Inflammatory macrophage (primary cell): ENCODE measurements at places on chromosomes 3 and 15.
A peak's percentile ranks its signal among the peaks of the same experiment; 100 is the strongest.

DNA sequence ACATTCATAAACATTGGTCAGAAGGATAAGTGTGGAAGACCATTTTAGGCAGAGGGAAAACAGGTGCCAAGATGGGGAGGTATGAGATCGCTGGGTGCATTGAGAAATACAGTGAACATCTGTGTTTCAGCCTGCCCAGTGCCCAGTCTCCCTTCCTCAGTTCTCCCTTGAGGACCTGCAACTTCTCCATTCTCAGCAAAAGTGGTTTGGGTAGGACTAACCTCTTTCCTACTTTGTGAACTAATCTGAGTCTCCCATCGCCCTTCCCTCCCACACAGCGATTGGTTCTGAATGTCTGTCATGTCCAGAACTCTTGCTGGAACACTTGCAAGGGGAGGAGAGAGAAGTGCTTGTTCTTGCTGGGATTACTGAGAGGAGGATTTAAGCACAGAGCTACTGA lies 10.9 kb upstream of the CCNL1 start:
- DNase-seq, result peak; percentile 87

- no peak for DNase-seq
Measured at GRCh38 chr3:100879195-100879810, 113.9 kb downstream of the ABI3BP start.

GRCh38 chr3:125644036-125645005 lies 49.0 kb upstream of the OSBPL11 start:
- peak; percentile 92 for DNase-seq

- no peak for DNase-seq
Measured at GRCh38 chr3:128873244-128874022, 6.0 kb upstream of the ACAD9 start.

DNA sequence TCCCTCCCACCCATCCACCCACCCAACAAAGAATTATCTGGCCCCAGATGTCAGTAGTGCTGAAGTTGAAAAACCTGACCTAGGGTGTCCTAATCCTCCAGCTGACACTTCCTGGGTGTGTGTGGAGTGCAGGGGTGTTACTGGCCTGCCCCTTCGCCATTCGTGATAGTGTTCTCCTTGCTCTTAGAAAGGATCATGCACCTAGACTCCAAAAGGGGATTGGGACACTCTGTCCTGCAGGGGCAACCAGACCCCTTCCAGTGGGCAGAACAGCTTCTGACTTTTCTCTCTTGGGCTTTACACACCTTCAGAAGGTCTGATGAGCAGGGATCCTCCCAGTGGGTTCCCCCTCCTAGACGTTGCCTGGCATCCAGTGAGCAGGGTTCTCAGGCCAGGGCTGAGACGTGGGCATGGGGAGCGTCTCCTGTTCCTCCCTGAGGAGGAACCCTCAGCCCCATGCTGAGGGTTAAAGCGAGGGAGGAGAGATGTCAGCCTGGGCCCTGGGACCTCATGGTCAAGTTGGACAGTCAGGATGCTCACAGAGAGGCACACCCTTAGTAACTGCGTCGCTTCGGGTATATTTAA lies 75.0 kb downstream of the AAGAB start:
- no peak for DNase-seq

- peak; percentile 69 for DNase-seq
Measured at GRCh38 chr3:12503126-12503957, 19.1 kb downstream of the TSEN2 start.

DNA sequence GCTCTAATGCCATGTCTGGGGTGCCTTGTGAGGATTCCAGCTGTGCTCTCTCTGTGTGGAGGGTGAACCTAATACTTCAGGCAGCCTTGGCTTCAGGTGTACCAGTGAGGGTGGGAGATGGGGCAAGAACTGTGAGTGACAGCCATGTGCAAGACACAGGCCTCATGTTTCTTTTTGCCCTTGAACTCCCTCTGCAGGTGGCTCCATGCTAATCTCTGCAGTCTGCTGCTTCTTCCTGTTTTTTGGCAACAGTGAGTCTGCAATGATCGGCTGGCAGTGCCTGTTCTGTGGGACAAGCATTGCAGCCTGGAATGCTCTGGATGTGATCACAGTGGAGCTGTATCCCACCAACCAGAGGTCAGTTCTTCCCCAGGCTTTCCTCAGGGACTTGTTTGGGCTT lies 189.3 kb downstream of the SV2B start:
- DNase-seq, result peak; percentile 32

DNA sequence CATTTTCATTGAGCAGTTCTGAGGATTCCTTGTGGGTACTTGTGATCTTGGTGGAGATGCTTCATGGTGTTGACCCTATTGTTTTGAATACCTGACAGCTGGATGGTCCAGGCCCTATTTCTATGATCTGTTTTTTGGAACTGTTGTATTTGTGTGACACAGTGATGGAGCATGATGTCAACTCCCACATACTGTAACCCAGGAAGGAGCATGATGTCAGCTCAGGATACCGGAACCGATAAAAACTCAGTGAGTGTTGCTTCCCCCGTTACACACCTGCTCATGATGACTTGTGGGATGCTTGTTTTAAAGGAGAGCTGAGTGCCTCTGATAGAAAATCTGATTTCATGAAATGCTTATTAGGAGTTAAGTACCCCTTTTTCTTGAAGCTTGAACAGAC lies 45.1 kb downstream of the ZBTB38 start:
- no peak for DNase-seq

DNA sequence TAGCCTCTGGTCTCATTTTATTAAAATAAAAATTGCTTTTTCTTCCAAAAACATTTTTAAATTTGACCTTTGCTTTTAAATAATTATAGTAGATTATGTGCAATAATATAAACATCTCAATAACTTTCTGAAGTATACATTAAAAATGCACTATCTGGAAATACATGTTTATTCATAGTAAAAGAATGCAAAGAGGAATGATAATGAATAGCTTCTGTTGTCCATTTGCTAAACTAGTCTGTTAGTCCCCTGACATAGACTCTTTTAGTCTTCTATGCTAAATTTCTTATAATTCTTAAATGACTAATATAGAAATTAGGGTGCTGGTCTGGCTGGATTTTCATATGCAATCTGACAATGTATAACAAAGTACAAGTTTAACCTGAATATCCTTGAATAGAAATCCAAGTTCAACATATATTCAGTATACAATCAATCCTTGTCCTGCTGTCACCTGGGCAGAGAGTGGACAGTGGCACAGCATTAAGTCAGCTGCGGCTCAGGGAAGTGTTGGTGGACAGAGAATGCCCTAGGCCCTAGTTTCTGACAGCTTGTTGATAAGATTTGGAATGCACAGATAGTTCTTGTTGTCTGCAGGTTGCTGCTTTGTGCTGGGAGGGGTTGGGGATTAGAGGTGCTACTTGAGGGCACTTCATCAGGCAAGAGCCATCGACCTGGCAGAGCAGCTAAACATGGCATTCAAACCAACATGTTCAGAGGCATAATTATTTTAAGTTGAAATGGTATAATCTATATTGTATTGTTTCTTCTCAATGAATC lies 161.7 kb downstream of the MBNL1 start:
- DNase-seq, result no peak

GRCh38 chr3:47533481-47533880 lies 20.0 kb upstream of the ELP6 start:
- DNase-seq, result no peak

- DNase-seq, result peak; percentile 68
Measured at GRCh38 chr3:14376348-14377043, 25.9 kb upstream of the SLC6A6 start.

- DNase-seq, result peak; percentile 54
Measured at GRCh38 chr15:90742087-90742486, 24.9 kb downstream of the BLM start.

GRCh38 chr3:77404871-77405270 lies 365.0 kb downstream of the ROBO2 start:
- DNase-seq, result no peak

GRCh38 chr15:95459273-95459672 lies 871.2 kb upstream of the NR2F2 start:
- DNase-seq, result no peak

- DNase-seq, result peak; percentile 82
Measured at GRCh38 chr3:141561426-141562034, 74.7 kb downstream of the RASA2 start.

- peak; percentile 41 for DNase-seq
Measured at GRCh38 chr3:177589911-177590381, 392.7 kb upstream of the TBL1XR1 start.

- DNase-seq, result no peak
Measured at GRCh38 chr15:35602836-35603235, 56.9 kb upstream of the DPH6 start.

GRCh38 chr3:122055215-122055614 lies at the start of gene CD86:
Gene CD86, plus strand, starts transcription at chr3:122055362. Its CDS starts 128 bp downstream, at chr3:122055490.
- peak; percentile 93 for DNase-seq

DNA sequence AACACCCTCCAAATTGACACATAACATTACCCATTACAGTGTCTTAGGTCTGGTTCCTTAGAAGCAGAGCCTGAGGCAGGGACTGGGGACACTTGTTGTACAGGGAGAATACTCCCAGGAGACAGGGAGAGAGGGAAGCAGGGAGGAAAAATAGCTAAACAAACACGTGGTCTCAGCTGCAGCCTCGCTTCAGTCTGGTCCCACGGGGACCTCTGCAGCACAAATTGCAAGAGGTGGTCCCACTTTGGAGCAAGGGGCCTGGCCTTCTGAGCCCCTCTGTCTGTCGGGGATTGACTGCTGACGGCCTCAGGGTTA lies 25.0 kb upstream of the PLA2G4D start:
- no peak for DNase-seq

DNA sequence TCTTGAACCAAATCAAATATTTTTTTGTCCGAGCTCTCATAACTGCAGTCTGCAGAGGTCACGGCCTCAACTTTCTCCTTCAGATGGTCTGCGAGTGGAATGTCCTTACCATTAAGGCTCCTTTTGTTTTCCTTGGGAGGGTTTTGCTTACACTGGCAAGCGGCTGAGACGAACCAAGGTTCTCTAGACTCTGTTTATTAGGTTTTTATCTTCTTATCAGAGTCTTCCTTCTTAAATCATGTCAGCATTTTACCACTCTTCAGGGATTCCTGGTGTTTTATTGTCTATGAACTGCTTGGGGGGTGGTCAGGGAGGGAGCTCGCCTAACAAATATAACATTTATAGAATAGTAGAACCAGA lies 773.7 kb upstream of the NR2F2 start:
- DNase-seq, result no peak

GRCh38 chr3:181458857-181459256 lies 252.9 kb upstream of the SOX2 start:
- no peak for DNase-seq

DNA sequence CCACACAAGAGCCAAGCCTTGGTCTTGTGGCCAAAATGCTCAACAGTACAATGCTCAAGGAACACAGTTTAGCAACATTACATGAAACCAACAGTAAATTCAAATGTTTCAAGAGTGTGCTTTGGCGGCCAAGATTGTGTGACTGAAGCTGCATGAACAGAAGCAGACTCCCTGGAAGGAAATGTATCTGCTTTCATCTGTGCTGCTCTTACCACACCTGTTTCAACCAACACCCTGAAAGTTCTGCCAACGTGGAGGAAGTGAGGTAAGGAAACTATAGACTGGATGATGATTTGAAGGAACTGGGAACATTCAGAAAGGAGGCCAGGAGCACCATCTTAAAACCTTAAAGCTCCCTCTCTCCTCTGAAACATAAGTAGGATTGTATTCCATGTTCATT lies 55.7 kb downstream of the MB21D2 start:
- no peak for DNase-seq

GRCh38 chr3:182909318-182910040 lies 70.9 kb downstream of the DCUN1D1 start:
- no peak for DNase-seq
